Kidney (tissue), 22 donors: ENCODE measurements at places on chromosomes 4 and X. TPM values are rescaled to one million over a fixed set of nuclear protein-coding genes. Genes with fewer than 3 reads are reported as not detected.
A peak's percentile ranks its signal among the peaks of the same experiment; 100 is the strongest.

PCDH10 gene
- 5.5 TPM for total RNA-seq

DNA sequence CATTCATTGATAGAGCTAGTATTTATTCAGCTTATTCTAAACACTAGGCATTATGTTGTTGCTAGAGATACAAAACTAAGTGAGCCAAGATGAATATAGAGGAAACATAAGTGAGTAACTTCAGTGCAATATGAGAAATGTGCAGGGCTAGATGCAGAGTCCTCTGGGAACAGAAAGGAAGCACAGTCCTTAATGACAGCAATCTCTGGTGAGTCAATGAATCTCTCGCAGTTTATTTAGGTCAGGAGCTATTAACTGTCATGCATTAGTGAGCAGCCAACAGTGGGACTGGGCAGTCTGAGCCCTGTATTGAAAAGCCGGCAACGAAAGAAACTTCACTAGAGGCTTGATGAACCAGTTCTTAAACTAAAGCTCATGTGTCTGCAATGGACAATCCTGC lies 598.1 kb upstream of the MAGEB2 start:
- DNase-seq = peak; percentile 14
- no peak overlapping the region for H3K4me3 ChIP-seq
- no peaks in the 10 kb centered on the region for H3K36me3 ChIP-seq
- no peaks in the 10 kb centered on the region for H3K27me3 ChIP-seq
- H3K27ac ChIP-seq = no peak overlapping the region
- no peaks in the 10 kb centered on the region for H3K4me1 ChIP-seq

- H3K4me1 ChIP-seq = no peaks in the 10 kb centered on the region
- H3K27ac ChIP-seq = no peak overlapping the region
- H3K36me3 ChIP-seq = no peaks in the 10 kb centered on the region
- H3K27me3 ChIP-seq = no peaks in the 10 kb centered on the region
- no peak for DNase-seq
Measured at GRCh38 chr4:117971403-117971802, 62.9 kb upstream of the NDST3 start.

- no peak overlapping the region for H3K27ac ChIP-seq
- no peak for DNase-seq
- H3K36me3 ChIP-seq = no peaks in the 10 kb centered on the region
- H3K4me1 ChIP-seq = no peaks in the 10 kb centered on the region
Measured at GRCh38 chr4:53914313-53915016, 149.9 kb downstream of the CHIC2 start.

GPR82 gene
- total RNA-seq = 0.98 TPM

GRCh38 chr4:48602763-48603162 lies 112.7 kb downstream of the ZAR1 start:
- no peaks in the 10 kb centered on the region for H3K27me3 ChIP-seq
- no peak for DNase-seq

GRCh38 chr4:111807576-111807975 lies 337.7 kb upstream of the FAM241A start:
- H3K4me3 ChIP-seq = no peak overlapping the region
- H3K36me3 ChIP-seq = no peaks in the 10 kb centered on the region
- no peaks in the 10 kb centered on the region for H3K27me3 ChIP-seq
- H3K27ac ChIP-seq = no peak overlapping the region
- H3K4me1 ChIP-seq = no peaks in the 10 kb centered on the region

DNA sequence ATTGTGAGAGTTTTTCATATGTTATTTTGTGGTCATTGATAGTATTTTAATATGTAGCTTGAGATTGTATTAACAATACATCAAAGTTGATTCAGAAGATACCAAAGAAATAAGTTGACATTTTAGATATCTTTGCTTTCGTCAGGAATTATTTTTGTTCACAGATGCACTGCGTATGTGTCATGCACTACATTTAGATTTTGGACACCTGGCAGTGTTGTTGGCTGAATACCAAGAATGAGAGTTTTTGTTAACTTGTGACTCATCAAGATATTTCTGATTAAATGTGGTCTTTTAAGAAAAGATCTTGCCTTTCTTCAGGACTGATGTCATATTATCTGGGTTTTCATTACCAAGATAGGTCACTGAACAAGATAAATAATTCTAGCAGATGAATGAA lies 633.4 kb downstream of the CENPC start:
- no peaks in the 10 kb centered on the region for H3K36me3 ChIP-seq
- H3K4me3 ChIP-seq = no peak overlapping the region
- H3K27ac ChIP-seq = no peak overlapping the region
- H3K4me1 ChIP-seq = no peaks in the 10 kb centered on the region

GRCh38 chr4:56786955-56787354 lies 34.5 kb downstream of the SPINK2 start:
- H3K27me3 ChIP-seq = no peaks in the 10 kb centered on the region
- no peak overlapping the region for H3K4me3 ChIP-seq
- peak; percentile 41 for DNase-seq
- no peaks in the 10 kb centered on the region for H3K4me1 ChIP-seq
- H3K36me3 ChIP-seq = no peaks in the 10 kb centered on the region
- H3K27ac ChIP-seq = no peak overlapping the region

GRCh38 chr4:4950561-4951290 lies 68.5 kb downstream of the CYTL1 start:
- no peaks in the 10 kb centered on the region for H3K36me3 ChIP-seq
- H3K4me3 ChIP-seq = no peak overlapping the region
- no peak overlapping the region for H3K27ac ChIP-seq
- no peaks in the 10 kb centered on the region for H3K27me3 ChIP-seq
- H3K4me1 ChIP-seq = no peaks in the 10 kb centered on the region

TMEM144 gene
- total RNA-seq = 9.8 TPM

GRCh38 chr4:10535912-10536311 lies 78.7 kb upstream of the ZNF518B start:
- H3K36me3 ChIP-seq = no peaks in the 10 kb centered on the region
- H3K4me3 ChIP-seq = no peak overlapping the region
- H3K27me3 ChIP-seq = no peaks in the 10 kb centered on the region
- H3K27ac ChIP-seq = no peak overlapping the region

UTP3 gene
- total RNA-seq = 28.6 TPM

MAGEC1 gene
- total RNA-seq = not detected

DNA sequence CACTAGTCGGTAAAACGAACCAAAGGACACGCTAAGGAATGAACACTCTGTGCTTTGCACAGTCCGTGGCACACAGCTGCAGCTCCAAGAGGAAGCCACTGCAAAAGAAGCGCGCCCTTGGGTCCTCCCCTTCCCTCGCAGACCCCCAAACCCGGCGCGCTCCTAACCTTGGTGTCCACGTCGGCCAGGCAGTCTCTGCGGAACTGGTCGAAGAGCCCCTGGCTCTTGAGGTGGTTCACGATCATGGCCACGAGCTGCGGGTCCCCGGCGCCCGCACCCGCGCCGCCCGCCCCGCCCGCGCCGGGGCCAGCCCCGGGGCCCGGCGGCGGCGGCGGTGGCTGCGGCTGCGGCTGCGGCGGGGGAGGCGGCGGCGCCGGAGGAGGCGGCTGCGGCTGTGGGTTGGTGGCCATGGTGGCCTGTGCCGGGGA lies 333 bp downstream of the BOD1L1 start:
- peaks cover 5% of the 10 kb centered on the region for H3K4me1 ChIP-seq
- peak; percentile 81 for DNase-seq
- H3K36me3 ChIP-seq = no peaks in the 10 kb centered on the region
- H3K27me3 ChIP-seq = no peaks in the 10 kb centered on the region
- H3K27ac ChIP-seq = peak overlapping the region; percentile 96
- peak overlapping the region; percentile 97 for H3K4me3 ChIP-seq
